ENCODE measurements at places on chromosomes 3 and 15. TPM values are rescaled to one million over a fixed set of nuclear protein-coding genes. Genes with fewer than 3 reads are reported as not detected.

GOLGA8O gene
- not detected for total RNA-seq

DNA sequence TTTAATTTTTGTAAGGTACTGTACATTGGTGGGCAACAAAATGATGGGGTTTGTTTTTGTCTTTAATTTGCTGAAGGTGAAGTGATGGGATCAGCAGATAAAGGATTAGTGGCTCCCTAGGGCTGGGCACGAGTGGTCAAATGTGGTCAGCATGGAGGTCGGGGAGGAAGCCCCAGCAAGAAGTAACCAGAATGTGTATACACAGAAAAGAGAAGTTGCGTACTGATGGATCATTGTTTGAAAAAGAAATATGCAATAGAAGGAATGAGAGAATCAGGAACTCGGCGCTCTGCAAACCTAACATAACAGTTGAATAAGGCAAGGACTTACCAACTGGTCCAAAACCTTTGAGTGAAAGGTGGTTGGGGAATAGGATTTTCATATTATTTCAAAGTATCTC, 1.5 kb downstream of the TMOD2 start:
- H3K36me3 ChIP-seq: no peaks in the 10 kb centered on the region
- H3K4me3 ChIP-seq: peak overlapping the region; percentile 65
- H3K4me1 ChIP-seq: peaks cover 30% of the 10 kb centered on the region
- H3K27me3 ChIP-seq: no peaks in the 10 kb centered on the region

- H3K4me3 ChIP-seq: no peak overlapping the region
- no peak for DNase-seq
- H3K27ac ChIP-seq: no peak overlapping the region
These were observed 57.9 kb downstream of the ARHGAP31 start for GRCh38 chr3:119352034-119352609.

GRCh38 chr3:12317914-12318313, 29.0 kb downstream of the PPARG start:
- H3K27ac ChIP-seq: no peak overlapping the region
- no peak overlapping the region for H3K4me3 ChIP-seq
- H3K36me3 ChIP-seq: no peaks in the 10 kb centered on the region
- no peak for DNase-seq

- H3K4me1 ChIP-seq: no peaks in the 10 kb centered on the region
- no peak overlapping the region for H3K27ac ChIP-seq
- H3K27me3 ChIP-seq: no peaks in the 10 kb centered on the region
- no peaks in the 10 kb centered on the region for H3K36me3 ChIP-seq
- no peak overlapping the region for H3K4me3 ChIP-seq
These were observed 216.8 kb downstream of the NR1D2 start for GRCh38 chr3:24161841-24162240.

- no peaks in the 10 kb centered on the region for H3K27me3 ChIP-seq
- no peak overlapping the region for H3K4me3 ChIP-seq
- no peaks in the 10 kb centered on the region for H3K36me3 ChIP-seq
- no peaks in the 10 kb centered on the region for H3K4me1 ChIP-seq
- DNase-seq: no peak
- H3K27ac ChIP-seq: no peak overlapping the region
These were observed 276.5 kb upstream of the ATP11B start for GRCh38 chr3:182516597-182517336.

ITGA11 gene
- 12.1 TPM for total RNA-seq

TEX55 gene
- not detected for total RNA-seq

DNA sequence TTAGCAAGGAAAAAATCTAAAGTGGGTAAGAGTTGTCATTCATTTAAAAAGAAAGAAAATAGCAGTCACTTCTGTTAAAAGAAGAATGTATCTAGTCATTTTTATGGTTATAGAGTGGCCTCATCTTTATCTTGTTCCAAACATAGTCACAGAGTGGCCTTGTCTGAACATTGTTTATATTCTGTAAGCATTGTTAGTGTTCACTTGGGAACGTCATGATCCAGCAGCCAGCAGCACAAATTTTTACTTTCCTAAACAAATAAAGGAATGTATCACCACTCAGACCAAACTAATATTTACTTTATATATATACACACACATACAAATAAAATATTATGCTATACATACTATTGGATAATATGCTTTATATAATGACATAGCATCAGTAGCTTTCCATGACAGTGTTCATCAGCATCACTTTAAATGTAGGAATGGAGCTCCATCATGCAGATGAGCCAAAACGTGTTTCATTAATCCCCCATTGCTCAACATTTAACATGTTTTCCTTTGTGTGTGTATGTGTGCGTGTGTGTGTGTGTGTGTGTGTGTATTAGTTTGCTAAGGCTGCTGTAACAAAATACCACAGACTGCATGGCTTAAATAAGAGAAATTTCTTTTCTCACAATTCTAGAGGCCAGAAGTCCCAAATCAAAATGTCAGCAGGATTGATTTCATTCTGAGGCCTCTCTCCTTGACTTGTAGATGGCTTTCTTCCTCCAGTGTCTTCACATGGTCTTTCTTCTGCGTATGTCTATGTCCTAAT, 39.6 kb upstream of the GYG1 start:
- H3K36me3 ChIP-seq: no peaks in the 10 kb centered on the region
- DNase-seq: no peak
- H3K4me1 ChIP-seq: peaks cover 12% of the 10 kb centered on the region

GRCh38 chr3:114128231-114128630, 50.6 kb downstream of the DRD3 start:
- H3K4me3 ChIP-seq: no peak overlapping the region
- no peaks in the 10 kb centered on the region for H3K27me3 ChIP-seq
- H3K4me1 ChIP-seq: no peaks in the 10 kb centered on the region
- H3K36me3 ChIP-seq: no peaks in the 10 kb centered on the region
- no peak for DNase-seq

DNA sequence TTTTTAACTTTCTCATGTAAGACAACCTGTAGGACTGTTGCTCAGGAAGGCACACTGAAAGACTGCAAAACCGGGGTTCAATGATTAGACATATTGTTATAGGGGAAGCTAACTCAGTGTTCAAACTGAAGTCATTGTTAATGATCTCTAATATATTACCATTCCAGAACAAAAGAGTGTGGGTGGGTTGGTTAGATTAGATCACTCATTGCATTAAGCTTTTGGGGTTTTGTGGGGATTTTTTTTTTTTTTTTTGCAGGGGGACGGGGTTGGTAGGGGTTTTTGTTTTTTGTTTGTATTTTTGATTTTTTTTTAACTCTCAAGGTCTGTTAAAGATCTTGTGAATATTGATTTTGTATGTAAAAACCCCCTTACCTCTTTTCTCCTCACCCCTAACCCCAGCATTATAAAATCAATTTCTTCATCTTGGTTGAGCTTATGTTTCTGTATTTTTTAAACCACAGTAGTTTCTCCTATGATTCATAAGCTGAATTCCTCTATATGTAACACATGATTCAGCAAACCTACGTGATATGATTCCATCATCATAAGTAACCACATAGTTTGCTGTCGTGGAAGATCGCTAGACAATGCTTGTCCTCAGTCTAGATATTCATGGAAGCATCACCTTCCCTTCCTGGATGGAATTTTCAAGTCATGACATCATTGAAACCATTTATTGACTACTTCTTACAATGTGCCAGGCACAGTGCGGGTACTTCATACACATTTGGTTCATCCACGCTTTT, 544.1 kb upstream of the MDFIC2 start:
- no peaks in the 10 kb centered on the region for H3K36me3 ChIP-seq
- H3K4me3 ChIP-seq: no peak overlapping the region
- H3K27ac ChIP-seq: no peak overlapping the region
- H3K4me1 ChIP-seq: no peaks in the 10 kb centered on the region
- no peaks in the 10 kb centered on the region for H3K27me3 ChIP-seq
- DNase-seq: no peak

DNA sequence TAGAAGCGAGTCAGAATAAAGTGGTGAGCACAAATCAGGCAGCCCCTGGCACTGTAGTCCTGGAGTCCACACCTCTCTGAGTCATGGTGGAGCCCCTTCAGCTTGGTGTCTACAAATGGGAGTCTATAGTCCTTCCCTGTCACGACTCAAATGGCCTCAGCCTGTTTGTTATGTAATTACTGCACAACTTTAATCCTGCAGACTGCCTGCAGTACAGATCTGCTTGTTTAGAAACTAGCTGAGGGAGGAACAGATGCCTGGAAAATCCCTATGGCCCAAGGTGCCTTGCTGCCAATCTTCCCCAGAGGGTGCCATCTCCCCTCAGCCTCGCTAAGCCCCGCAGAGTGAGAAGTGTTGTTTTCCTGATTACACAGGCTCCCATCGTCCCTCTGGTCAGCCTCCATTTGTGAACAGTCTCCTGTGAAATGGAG, 3.9 kb upstream of the CXCR6 start:
- no peak overlapping the region for H3K4me3 ChIP-seq
- no peaks in the 10 kb centered on the region for H3K27me3 ChIP-seq
- DNase-seq: no peak
- no peak overlapping the region for H3K27ac ChIP-seq
- H3K36me3 ChIP-seq: no peaks in the 10 kb centered on the region

MKRN3 gene
- total RNA-seq: 1.0 TPM

SKOR1 gene
- 0.42 TPM for total RNA-seq

CCDC54 gene
- not detected for total RNA-seq

DNA sequence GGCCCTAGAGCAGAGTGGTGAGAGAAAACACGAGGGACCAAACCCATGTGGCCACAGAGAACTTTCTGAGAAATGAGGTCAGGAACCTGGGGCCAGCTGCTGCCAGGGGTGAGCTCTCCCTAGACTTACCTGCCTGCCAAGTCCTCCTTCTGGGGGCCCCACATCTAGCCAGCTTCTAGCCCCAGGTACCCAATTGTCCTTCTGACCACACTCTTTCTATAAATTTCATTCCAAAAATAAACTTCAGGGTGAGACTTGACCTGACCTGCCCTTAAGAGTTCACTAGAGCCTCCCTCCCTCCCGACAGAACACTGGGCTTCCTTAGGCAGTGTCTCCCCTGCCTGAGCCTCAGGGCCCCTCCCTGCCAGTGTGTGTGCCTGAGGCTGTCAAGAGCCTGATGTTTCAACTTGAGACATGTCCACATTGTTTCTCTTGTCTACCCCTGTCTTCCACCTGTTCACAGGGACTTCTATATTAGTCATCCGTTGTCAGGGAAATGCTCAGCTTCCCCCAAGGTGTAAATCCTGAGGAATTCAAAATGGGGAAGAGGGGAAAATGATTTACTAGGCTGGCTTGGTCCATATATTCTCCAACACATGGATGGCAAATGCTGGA, 312.8 kb upstream of the TLE3 start:
- no peaks in the 10 kb centered on the region for H3K4me1 ChIP-seq
- H3K27ac ChIP-seq: no peak overlapping the region
- H3K27me3 ChIP-seq: no peaks in the 10 kb centered on the region
- no peak for DNase-seq
- no peaks in the 10 kb centered on the region for H3K36me3 ChIP-seq

KLF15 gene
- total RNA-seq: 182 TPM

DNA sequence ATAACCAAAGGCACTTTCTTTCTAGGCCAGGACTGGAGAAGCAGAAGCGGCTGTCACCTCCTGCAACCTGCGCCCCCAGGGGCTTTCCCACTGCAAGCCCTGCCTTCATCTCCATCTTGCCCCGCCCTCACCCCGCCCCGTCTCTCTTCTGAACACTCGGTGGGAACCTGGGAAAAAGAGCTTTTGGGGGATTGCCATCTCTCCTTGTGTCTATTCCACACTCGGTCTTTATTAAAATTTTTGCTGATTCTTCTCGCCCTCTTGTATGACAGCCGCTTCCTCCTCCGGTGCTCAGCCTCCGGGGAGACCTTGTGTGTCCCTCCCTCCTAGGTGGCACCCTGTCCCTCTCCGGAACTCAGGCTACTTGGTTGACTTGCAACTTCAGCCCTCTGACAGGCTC, 41.9 kb upstream of the SPESP1 start:
- DNase-seq: no peak
- no peaks in the 10 kb centered on the region for H3K27me3 ChIP-seq
- H3K27ac ChIP-seq: no peak overlapping the region
- no peak overlapping the region for H3K4me3 ChIP-seq
- no peaks in the 10 kb centered on the region for H3K4me1 ChIP-seq

CRBN gene
- total RNA-seq: 115 TPM

GRCh38 chr15:25335279-25335678, 103.5 kb downstream of the UBE3A start:
- no peaks in the 10 kb centered on the region for H3K4me1 ChIP-seq
- H3K27ac ChIP-seq: no peak overlapping the region
- DNase-seq: no peak
- H3K36me3 ChIP-seq: no peaks in the 10 kb centered on the region

DNA sequence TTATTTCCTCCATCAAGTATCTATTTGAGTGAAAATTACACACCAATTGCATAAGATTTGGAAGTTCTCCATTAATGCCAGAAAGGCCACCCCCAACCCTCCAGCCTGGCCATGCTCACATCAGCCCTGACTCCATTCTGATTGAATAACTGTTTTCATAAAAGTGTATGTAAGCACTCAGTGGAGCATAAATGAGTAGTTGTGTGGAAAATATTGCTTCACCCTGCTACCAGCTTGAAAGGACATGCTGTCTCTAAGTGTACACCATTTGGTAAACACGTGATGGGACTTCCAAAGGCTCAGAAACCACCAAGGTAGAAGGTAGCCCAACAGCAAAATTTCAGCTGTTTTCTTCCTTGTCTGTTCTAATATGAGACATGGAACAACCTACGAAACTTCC, 393.8 kb downstream of the ZNF385D start:
- H3K36me3 ChIP-seq: no peaks in the 10 kb centered on the region
- no peaks in the 10 kb centered on the region for H3K4me1 ChIP-seq
- no peak for DNase-seq
- no peak overlapping the region for H3K27ac ChIP-seq
- H3K4me3 ChIP-seq: no peak overlapping the region

GRCh38 chr3:37765591-37766488, 95.8 kb upstream of the CTDSPL start:
- H3K27ac ChIP-seq: peak overlapping the region; percentile 45
- H3K27me3 ChIP-seq: no peaks in the 10 kb centered on the region

SCAANT1 gene
- not detected for total RNA-seq

LTF gene
- total RNA-seq: not detected

ANKDD1A gene
- 18.2 TPM for total RNA-seq

SLC27A2 gene
- 0.21 TPM for total RNA-seq

- H3K27ac ChIP-seq: no peak overlapping the region
- H3K4me3 ChIP-seq: no peak overlapping the region
- no peak for DNase-seq
- H3K4me1 ChIP-seq: no peaks in the 10 kb centered on the region
These were observed 64.3 kb downstream of the OXSM start for GRCh38 chr3:25854214-25854613.

- H3K36me3 ChIP-seq: no peaks in the 10 kb centered on the region
- no peak overlapping the region for H3K27ac ChIP-seq
- no peak overlapping the region for H3K4me3 ChIP-seq
- H3K4me1 ChIP-seq: no peaks in the 10 kb centered on the region
- no peaks in the 10 kb centered on the region for H3K27me3 ChIP-seq
These were observed 56.8 kb upstream of the TGFBR2 start for GRCh38 chr3:30549600-30549999.

Data from tibial nerve (tissue), 4 donors.